MCF 10A (cell line): ENCODE measurements at places on chromosomes 3 and 15. TPM values are rescaled to one million over a fixed set of nuclear protein-coding genes. Genes with fewer than 3 reads are reported as not detected.

DNA sequence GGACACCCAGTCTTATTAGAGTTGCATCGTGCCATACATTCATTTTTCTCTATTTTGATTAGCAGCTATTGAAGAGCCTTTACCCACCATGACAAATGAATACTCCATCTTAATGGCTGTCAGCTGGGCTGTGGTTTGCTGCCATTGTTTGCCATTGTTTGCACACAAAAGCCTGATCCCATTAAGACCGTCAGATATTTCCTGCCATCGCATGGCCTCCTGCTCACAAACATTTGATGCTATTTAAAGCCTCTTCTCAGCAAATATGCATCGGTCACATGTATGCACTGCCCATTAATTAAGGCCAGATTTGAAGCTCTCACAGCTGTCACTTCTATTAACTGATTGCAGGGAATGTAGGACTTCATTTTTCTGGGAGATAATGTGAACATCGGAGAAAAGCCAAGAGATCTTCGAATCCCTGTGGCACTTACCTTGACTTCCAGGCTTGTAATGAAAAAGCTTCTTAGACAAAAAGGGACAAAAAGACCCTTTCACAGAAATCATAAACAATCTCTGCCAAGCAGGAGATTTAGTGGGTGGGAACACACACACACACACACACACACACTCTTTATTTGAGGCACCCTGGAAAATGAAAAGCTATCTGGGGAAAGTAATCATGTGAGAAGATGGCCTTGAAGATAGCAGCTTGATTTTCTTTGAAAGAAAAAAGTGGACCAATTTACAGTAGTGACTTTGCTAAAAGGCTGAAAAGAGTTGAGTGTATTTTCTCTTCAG lies 175.4 kb upstream of the NR2E3 start:
- DNase-seq: no peak

Gene ALDH1A2
- 1.2 and 1.3 TPM in 2 replicates for total RNA-seq

DNA sequence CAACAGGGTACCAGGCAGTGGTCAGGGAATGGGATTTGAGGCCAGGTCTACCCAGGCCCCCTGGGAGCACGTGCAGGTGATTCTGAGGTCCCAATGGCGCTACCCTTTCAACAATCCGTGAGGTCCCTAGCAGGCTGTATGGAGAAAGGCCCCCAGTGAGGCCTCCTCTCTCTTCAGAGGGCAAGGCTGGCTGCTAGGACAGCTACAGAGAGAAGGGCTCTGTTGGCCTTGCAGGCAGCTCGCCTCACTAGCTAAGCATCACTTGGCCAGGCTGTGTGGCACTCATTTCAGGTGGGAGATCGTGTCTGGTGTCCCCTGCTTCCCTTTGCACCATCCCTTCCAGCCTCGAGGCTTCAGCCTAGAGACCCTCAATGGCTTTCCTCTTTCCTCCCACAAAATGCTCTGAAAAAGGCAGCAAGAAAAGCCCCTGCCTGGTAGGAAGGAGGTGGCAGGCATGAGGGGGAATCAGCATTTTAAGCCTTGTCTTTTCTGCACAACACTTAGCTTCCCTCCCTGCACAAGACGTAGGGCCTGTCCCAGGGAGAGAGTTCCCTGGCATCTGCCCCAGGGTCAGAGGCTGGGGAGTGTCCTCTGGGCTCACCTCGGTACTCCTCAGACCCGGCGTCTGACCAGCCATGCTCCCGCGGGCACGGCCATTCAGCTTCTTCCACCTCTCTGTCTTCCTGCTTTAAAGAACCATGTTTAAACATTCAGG lies 111.8 kb downstream of the ASB7 start:
- DNase-seq: no peak

DNA sequence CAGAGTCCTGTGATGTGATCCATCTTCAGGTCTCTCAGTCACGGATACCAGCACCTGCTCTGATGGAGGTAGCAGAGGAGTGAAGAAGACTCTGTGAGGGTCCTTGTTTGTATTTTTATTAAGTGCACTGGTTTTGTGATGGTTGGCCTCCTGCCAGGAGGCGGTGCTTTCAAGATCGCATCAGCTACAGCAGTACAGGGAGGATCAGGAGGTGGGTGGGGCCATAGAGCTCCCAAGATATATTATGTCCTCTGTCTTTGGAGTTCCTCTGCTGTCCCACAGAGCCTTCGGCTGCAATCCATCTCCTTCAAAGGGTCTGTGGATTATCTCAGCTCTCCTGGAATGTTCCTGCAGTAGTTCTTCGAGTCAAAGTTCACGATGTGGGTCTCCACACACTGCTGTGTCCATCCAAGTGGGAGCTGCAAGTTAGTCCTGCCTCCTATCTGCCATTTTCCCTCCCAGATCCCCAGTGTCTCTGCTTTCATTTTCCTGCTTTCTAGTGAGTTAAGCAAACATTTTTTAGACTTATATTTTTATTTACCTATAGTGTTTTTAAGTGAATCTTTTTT lies 54.7 kb downstream of the TM2D3 start:
- peak; percentile 29 for DNase-seq

GRCh38 chr3:16366581-16366980 lies 101.6 kb downstream of the OXNAD1 start:
- no peak for DNase-seq

GRCh38 chr15:62142736-62143135 lies 22.3 kb downstream of the C2CD4B start:
- DNase-seq: peak; percentile 39

Gene EEFSEC
- 12.2 and 14.6 TPM in 2 replicates for total RNA-seq

DNA sequence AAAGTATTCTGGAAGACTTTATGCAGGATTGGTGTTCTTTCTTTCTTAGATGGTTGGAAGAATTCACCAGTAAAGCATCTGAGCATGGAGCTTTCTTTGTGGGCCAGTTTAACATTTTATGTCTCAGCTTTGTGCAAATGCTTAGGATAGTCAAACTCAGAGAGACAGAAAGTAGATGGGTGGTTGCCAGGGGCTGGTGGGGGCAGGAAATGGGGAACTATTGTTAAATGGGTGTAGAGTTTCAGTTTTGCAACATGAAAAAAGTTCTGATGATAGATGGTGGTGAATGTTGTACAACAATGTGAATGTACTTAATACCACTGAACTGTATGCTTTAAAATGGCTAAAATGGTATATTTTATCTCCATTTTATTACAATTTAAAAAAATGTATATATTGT lies 24.8 kb downstream of the SPCS1 start:
- no peak for DNase-seq

Gene TMEM40
- 30.3 and 58.4 TPM in 2 replicates for total RNA-seq

GRCh38 chr3:4418156-4418555 lies 48.9 kb downstream of the SUMF1 start:
- DNase-seq: no peak

DNA sequence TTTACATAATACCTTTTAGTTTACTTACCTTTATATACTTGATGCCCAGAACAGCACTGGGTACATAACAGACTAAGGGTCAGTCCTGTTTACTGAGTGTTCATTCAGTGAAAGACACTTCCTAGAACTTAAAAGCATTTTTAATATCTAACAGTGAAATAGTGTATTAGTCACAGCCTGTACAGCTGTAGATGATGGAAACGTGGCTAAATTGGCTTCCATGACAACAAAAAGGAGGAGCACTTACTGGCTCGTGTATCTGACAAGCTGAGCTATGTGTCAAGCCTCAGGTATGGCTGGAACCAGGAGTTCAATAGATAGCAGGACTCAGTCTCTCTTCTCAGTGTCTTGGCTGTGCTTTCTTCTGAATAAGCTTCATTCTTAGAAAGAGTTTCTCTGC lies 40.2 kb downstream of the CMTM8 start:
- peak; percentile 30 for DNase-seq

Gene CHCHD6
- 28.7 and 29.6 TPM in 2 replicates for total RNA-seq

Gene GNB4
- 20.3 and 20.8 TPM in 2 replicates for total RNA-seq

Gene CYP19A1
- 1.1 TPM in 1 of 2 replicates, not detected in the other for total RNA-seq

Gene BSN
- 0.10 and 0.37 TPM in 2 replicates for total RNA-seq

DNA sequence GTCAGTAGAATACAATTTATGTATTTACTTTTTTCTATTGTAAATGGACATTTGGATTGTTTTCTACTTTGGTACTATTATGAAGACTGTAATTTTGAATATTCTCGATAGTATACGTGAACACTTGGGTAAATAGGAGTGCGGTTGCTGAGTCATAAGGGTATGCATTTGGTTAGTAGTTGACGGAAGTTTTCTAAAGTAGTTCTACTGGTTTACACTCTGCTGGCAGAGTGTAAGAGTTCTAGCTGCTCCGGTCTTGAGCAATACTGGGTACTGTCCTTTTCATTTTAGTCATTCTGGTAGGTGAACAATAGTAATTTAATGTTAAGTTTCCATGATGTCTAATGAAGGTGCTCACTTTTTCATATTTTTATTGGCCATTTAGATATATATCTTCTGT lies 70.0 kb downstream of the MEF2A start:
- no peak for DNase-seq

DNA sequence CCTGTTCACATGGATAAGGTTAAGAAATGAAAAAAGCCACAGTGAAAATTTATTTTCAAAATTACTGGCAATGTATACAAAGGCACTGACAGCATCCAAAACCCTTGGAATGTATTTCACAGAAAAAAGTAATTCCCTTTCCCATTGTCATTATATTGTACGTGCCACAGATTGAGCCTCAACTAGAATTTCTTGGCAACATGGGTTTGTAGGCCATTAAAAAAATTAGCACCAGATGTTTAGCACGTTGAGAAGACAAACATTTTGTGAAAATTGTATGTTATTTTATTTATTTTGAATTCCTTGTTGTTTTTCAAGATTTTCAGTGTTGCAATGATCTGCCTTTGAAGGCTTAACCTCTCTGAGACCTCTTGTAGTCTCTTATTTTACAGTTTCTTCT lies 76.3 kb upstream of the EPHB3 start:
- no peak for DNase-seq

Gene TNFAIP8L3
- 2.6 and 4.2 TPM in 2 replicates for total RNA-seq

Gene BOC
- total RNA-seq: 1.8 and 2.3 TPM in 2 replicates

DNA sequence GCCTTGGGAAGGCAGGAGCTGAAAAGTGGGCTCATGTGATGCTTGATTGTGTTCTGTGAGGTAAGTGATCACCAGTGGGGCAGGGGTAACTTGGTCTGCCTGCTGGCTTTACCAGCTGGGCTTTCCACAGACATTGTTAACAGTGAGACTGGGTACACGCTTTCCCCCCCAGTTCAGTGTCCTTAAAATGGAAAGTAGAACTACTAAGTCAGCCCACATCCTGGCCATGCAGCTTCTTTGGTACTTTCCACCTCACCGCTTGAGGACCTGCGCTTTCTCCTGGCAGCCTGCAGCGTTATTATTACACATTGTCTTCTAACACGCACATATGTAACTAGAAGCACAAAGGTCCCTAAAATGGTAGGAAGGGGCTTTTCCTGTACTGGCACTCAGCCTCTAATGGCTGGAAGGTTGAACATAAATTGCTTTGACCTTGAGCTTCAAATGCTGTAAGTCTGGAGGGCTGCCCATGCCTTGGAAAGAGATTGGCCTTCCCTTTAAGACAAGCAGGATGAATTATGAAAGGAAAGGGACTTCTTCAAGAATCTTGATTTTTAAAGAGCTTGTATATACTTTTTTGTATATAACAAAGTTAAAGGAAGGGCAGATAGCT lies 216.1 kb upstream of the ROPN1 start:
- DNase-seq: no peak

Gene KBTBD12
- total RNA-seq: not detected in 2 replicates

Gene STRA6
- total RNA-seq: not detected in 2 replicates

DNA sequence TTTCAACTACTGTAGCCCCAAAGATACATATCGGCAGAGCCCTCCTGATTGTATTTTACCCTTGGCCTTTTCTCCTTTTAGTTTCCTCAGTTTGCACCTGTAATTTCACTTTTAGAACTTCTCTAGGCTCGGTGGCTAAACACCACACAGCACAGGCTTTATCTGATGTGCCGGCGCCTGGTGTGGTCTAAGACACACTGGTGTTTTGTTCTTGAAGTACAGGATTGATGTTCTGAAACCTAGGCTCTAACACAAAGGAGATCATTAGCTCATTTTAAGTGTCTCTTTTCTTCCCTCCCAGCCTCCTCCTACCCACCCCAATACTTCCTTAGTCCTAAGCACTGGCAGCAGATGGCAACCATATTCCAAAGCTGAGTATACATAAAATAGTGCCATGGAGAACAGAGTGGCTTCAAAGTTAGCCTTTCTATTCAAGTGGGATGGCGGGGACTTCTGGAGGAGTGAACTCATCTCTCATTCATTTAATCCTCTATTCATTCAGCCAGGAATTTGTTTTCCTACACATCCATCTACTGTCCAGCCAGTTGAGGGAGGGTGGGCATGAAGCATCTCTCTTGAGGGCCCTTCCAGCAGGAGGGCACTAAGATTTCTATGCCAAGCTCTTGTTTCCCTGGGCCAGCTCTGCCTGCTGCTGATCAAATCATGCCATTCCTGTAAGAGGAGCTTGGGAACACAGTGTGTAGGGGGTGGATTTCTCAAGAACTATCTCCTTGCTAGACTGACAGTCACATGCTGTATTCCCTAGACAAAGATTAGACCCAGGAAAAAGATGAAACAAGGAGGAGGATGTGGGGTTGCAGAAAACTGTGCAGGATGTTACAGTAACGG lies 71.2 kb downstream of the TIGIT start:
- no peak for DNase-seq

DNA sequence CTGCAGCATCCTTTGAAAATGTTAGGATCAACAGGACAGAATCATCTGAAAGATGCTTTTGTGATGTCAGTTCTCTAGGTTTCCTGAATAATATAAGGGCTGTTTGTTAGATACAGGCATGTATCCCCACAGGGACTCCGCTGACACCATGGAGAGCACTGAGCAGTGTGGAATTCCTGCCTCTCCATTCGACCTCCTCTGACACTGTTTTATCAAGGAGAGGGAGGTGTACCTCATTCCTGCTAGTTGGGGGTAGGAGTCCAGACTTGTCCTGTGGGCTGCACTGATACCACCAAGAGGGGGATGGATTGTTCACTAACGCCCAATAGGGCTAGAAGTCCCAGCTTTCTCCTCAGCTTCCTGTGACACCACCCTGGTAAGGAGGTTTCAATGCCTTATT lies 46.6 kb downstream of the LARS2 start:
- no peak for DNase-seq

GRCh38 chr15:74173380-74174218 lies at the start of gene ISLR:
Gene ISLR (plus strand): TSS chr15:74173710. CDS start chr15:74174859, 1,149 bp downstream.
- no peak for DNase-seq

GRCh38 chr3:142566096-142566495 lies 12.4 kb downstream of the ATR start:
- no peak for DNase-seq

- peak; percentile 99 for DNase-seq
These were observed 26.2 kb downstream of the FAM43A start for GRCh38 chr3:194711913-194712312.

Gene PPP1R14D
- total RNA-seq: not detected in 2 replicates

DNA sequence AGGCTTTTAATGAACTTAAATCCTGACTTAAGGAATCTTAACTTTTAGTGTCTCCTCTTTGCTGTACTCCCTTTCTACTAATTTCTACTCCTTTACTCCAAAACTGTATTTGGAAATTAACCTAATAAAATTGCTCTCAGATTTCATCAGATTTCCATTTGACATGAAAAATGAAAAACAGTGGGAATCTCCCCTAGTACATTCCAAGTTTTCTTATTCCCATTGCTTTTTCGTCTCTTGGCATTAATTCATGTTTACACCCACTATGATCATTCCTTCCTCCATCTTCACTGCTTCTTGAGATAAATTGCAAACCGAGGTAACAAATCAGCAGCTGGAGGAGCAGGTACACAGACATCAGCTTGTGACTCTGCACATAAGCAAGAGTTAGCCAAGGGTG lies 208.7 kb downstream of the VGLL3 start:
- no peak for DNase-seq
